Fibroblast of skin of scalp (primary cell): ENCODE measurements at places on chromosomes 1 and 21.

GRCh38 chr1:183330335-183330734 lies 87.8 kb downstream of the NMNAT2 start:
- DNase-seq, result no peak

DNA sequence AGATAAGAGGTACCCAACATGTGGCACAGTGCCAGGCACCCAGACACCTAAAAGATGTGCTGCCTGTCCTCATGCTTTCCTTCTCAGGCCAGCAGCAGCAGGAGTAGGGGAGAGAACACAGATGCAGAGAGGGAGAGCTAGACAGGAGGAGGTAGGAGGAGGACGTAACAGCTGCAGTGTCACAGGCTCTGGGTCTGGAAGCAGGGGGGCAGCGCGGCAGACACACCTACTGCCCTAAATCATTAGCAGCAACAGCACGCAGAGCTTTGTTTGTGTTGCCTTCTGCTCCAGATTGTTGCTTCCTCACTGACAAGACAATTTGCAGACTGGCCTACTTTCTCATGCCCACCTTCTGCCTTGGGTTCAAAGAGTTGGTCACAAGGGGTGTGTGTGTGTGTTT lies 196.7 kb upstream of the DAB1 start:
- no peak for DNase-seq

DNA sequence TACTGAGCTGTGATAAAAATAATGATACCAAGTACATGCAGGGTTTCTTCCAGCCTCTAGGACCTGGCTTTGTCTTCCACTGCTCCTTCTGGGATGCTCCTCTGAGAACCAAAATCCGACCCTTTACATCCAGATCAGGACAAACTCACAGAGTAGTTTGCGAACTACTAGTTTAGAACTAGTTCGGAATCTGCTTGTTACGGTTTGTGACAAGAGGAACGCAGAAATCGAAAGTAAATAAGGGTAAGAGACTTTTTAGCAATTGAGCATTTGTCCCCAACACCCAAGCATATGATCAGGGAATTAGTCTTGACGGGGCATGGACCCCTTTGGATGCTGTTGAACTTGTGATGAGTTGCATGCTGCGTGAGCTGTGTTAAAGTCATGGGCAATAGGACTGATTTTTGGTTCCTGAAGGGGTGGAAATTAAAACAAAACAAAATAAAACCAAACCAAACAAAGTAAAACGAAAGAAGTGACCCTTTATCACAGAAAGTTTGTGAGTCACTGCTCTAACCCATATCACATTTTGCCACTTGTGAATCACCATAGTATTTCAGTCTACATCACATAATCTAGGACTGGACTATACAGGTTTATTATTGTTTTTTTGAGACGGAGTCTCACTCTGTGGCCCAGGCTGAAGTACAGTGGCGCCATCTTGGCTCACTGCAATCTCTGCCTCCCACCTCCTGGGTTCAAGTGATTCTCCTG lies 35.7 kb upstream of the ERRFI1 start:
- DNase-seq, result peak; percentile 57

DNA sequence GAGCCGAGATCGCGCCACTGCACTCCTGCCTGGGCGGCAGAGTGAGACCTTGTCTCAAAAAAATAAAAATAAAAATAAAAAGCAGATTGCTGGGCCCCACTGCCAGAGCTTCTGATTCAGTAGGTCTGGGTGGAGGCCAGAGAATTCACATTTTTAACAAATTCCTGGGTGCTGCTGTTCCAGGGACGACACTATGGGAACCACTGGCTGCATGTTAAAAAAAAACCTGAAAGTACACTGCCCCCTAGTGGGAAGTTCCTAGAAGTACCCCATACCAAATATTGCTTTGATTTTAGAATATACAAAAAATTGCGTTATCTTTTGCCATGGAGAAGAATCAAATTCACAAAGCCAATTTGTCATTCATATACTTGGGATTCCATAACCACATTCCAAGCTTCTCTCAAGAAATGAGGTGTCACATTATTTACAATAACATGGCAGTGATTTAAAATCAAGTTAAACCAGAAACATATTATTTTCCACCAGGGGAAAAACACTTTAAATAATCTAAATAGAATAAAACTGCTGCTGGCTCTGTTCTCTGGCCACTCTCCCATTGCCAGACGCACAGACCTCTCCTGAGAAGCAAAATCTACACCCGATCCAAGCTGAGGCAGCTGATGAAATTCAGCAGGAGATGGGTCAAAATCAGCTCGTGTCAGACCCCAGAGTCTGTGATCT lies 27.4 kb downstream of the SYF2 start:
- peak; percentile 89 for DNase-seq

DNA sequence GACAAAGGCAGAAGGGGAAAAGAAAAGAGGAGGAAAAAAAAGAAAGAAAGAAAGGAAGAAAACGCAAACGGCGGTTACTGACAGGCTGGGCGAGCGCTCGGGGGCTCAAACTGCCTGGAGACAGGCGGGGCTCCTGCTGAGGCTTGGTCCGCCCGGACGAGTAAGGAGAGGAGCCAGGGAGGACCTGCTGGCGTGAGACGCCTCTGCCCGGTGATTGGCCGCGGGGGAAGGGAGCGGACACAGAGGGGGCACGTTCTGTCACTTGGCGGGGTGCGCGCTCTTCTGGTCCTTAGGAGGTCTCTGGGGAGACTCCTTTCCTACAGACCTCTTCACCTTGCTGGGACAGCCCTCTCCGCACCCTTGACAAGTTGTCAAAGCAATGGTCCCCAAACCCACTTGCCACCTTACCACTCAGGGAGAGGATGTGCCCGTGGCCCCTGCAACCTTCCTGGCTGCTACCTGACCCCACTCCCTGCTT lies 791 bp upstream of the PIK3R3 start:
- DNase-seq, result no peak

- DNase-seq, result no peak
Measured at GRCh38 chr1:235855811-235856429, 10.8 kb downstream of the LYST start.

GRCh38 chr1:76425201-76426145 lies 350.9 kb downstream of the ST6GALNAC3 start:
- DNase-seq, result peak; percentile 96

DNA sequence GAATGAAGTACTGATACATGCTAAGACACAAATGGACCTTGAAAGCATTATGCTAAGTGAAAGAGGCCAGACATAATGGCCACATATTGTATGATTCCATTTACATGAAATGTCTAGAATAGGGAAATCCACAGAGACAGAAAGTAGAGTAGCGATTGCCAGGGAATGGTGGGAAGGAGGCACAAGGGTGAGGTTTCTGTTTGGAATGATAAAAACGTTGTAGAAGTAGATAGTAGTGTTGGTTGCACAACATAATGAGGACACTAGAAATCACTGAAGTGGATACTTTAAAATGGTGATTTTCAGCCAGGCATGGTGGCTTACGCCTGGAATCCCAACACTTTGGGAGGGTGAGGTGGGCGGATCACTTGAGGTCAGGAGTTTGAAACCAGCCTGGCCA lies 97.6 kb upstream of the VANGL1 start:
- peak; percentile 45 for DNase-seq
